Breast epithelium (tissue), 4 donors: ENCODE measurements at places on chromosomes 7 and 10. TPM values are rescaled to one million over a fixed set of nuclear protein-coding genes. Genes with fewer than 3 reads are reported as not detected.

DNA sequence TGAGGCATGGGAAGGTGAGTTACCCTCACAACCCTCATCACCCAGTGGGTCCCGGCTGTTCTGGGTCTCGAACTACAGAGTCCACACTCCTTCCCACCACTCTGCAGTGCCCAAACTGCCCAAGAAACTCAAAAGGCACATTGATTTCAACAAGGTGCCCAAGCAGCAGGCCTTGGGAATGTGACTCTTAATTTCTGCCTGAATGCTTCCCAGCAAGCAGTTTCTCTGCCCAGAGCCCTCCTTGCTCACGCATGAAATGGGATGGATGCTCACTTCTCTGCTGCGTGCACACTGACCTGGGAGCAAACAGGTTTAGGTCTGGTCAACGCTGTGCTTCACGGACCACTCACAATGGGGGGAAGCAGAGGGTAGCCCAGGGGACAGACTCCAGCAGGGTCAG is 77.9 kb downstream of the GRB10 start:
- DNase-seq: no peak

DNA sequence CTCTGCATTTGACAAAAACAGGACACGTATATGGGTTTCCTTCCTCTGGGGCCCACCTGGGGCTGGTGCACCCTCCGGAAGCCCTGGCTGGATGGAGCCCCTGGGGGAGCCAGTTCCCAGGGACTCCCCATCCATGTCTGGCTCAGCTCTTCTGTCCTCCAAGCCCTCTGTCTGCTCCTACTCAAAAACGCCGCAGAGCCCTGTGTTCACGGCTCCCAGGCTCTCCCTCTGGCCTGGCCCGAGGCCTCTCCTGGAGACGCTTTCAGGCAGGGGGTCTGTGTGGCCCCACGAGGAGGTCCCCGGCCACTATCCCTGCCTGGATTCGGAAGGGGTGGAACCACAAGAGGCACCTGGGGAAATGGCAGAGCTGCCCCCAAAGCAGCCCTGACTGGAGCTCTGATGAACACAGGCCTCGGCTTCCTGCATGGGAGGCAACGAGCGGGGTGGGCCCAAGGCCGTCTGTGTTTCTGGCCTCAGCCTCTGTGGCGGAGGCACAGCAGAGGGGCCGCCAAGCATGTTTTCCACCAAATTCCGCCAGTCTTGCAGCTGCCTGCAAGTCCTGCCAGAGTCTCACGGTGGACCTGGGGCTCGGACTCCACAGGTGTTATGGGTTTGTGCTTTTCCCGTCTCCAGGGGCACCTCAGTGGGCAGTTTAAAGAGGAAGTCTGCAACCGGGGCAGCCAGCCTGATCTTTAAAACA is 22.6 kb upstream of the INPP5A start:
- DNase-seq: no peak

GRCh38 chr10:10677479-10677878 is 340.2 kb upstream of the CELF2 start:
- DNase-seq: no peak

DNA sequence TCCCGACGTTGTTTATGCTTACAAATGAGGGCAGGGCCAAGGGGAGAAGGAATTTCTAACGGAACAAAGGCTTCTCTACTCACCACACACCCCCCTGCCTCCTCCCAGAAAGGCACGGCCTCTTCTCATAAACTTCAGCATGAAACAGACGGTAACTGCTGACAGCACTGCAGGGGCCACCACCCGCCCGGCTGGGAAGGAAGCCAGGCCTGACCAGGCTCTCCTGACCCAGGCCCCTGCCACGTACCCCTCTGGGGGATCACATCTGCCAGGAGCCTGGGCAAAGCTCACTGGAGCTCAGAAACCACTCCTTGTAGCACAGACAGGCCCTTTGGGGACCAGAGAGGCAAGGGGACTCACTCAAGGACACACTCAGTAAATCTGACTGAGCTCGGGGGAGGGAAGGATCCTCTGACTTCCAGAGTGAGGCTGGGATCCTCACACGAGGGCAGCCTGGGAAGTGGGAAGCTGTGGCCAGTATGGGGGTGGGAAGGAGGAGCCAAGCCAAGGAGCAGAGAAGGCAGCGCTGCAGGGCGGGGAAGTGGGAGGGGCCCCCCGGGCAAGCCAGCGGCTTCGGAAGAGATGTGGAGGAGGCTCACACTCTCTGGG is 46.1 kb downstream of the ZCCHC24 start:
- DNase-seq: peak; percentile 54

DNA sequence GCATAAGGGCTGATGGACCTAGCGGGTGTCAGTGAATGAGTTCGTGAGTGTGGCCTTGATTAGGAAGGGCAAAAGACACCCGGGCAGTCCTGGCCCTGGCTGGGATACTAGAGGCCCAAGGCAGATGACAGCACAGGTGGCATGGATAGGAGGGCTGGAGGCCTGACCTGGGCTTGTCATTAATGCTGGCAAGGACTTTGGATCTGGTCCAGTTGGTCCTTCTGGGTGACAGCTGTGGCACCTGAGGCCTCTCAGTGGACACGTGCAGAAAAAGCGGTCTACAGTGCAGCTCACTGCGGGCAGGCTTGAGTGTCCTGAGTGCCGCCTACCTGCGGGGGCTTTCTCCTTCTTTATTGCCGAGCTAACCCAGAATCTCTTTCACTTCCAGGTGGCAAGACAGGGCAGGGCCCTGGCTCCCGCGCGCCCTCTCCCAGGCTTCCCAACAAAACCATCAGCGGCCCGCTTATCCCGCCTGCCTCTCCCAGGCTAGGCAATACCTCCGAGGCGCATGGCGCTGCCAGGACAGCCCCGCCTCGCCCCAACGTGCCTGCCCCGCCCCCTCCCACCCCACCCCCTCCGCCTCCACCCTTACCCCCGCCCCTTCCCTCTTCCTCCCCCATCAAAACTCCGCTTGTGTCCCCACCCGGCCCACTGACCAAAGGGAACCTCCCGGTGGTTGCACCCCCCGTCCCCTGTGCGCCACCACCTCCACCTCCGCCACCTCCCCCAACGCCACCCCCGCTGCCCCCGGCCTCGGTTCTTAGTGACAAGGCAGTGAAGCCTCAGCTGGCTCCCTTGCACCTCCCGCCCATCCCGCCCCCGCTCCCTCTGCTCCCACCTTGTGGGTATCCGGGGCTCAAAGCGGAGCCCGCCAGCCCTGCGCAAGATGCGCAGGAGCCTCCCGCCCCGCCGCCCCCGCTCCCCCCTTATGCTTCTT is 77.4 kb downstream of the WIPF3 start:
- DNase-seq: peak; percentile 59

C7orf57 gene
- total RNA-seq: not detected

GRCh38 chr10:97025613-97026242 is 160.0 kb downstream of the SLIT1 start:
- DNase-seq: no peak
